ENCODE measurements at places on chromosomes 12 and 14.

DNA sequence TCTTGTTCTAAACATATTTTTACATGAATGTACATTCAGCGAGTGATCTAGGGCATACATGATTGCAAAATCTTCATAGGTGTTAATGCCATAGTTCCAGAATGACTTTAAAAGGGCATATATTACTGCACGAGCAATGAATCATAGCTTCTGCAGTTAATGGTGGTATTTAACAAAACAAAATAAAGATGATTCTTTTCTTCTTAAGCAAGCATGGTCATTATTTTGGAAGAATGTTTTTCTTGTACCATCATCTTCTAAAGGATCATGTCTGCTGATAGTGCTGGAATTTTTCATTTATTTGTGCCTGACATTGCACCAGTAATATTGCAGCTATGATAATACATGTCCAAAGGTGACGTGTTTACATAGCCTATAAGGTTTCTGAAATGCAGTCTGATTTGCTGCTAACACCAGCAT lies 388.6 kb downstream of the CCDC91 start:
- DNase-seq = peak; percentile 55

DNA sequence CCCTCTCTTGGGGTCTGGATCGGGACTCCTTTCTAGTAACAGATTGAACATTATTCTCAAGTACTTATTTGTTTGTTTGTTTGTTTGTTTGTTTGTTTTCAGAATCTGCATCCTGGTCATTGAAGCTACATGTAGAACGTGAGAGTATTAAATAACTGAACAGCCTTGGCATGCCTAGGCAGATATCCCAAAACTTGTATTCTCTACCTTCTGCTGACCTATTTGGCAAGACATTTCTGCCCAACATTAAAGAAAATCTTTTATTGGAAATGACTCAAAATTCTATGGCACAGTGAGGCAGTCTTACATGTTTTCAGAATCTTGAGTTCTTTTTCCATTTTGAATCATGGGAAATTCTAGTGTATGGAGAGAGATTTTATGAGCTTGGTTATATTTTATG lies 165.1 kb upstream of the CNOT2 start:
- DNase-seq = no peak

- DNase-seq = no peak
Observed at GRCh38 chr14:23644919-23645336, 8.8 kb downstream of the DHRS2 start.

GRCh38 chr12:120261951-120262851 lies 3.3 kb downstream of the PXN start:
- DNase-seq = no peak

DNA sequence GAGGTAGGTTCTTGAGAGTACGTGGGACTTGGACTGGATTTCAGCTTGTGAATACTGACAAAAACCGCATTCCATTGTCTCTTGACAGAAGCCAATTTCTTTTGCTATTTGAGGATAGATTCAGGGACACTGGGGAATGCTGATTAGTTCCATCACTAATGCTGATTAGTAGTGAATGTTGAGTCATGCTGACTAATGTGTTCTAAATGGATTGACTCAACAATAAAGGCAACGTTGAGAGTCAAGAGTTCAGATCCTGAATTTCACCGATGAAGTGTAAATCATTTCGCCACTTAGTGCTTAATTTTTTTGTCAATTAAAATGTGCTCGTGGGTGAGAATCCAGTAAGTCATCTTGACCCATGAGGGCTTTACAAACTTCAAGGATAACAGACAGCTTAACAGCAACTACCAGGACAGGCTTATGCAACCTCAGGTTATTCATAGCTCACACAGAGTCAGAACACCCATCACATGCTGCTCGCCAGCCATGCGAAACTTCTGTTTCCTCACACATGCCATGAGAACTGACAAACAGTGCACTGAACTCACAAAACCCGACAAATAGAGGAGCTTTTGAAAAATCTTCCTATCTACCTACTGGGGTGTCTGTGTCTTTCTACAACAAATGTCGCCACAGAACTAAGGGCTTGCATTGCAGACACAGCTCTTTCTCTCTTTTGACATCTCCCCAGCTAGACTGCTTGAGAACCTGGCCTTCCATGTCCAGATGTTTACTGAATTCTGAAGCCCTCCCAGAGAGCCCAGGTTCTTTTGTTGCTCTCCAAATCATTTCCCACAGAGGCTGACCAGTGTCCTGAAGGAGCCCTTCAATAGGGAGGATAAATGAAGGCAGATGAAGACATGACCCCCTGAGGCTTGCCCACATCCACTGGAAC lies 316.4 kb downstream of the ZFP36L1 start:
- DNase-seq = no peak

GRCh38 chr12:24488091-24488596 lies 460.8 kb downstream of the BCAT1 start:
- DNase-seq = peak; percentile 33

- no peak for DNase-seq
Observed at GRCh38 chr12:121799156-121799841, 4.5 kb upstream of the SETD1B start.

GRCh38 chr12:12626471-12626870 lies 14.8 kb downstream of the CREBL2 start:
- DNase-seq = no peak

All from HS-27A (cell line).